SHP77 (cell line): ENCODE measurements at places on chromosomes 7 and 10.
A peak's percentile ranks its signal among the peaks of the same experiment; 100 is the strongest.

- no peak for DNase-seq
These were observed 880 bp upstream of the MGAM2 start for GRCh38 chr7:142110638-142111037.

DNA sequence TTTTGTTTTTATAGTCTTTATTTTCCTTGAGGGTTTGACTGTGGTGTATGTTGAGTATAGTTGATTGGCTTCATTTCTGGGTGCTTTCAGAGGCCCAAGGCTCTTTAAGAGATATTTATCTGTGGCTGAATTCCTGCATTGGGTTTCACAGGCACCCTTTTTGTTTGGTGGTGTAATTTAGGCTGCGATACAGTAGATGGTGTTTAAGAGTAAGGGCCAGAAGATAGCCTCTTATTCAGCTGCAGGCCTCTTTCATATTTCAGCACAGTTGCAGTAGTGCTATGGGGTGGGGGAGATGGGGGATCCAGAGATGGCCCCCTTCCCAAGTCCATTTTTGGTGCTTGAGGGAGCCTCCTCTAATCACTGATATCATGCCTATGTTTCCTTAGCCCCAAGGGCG lies 69.7 kb downstream of the MGAM2 start:
- DNase-seq, result no peak

DNA sequence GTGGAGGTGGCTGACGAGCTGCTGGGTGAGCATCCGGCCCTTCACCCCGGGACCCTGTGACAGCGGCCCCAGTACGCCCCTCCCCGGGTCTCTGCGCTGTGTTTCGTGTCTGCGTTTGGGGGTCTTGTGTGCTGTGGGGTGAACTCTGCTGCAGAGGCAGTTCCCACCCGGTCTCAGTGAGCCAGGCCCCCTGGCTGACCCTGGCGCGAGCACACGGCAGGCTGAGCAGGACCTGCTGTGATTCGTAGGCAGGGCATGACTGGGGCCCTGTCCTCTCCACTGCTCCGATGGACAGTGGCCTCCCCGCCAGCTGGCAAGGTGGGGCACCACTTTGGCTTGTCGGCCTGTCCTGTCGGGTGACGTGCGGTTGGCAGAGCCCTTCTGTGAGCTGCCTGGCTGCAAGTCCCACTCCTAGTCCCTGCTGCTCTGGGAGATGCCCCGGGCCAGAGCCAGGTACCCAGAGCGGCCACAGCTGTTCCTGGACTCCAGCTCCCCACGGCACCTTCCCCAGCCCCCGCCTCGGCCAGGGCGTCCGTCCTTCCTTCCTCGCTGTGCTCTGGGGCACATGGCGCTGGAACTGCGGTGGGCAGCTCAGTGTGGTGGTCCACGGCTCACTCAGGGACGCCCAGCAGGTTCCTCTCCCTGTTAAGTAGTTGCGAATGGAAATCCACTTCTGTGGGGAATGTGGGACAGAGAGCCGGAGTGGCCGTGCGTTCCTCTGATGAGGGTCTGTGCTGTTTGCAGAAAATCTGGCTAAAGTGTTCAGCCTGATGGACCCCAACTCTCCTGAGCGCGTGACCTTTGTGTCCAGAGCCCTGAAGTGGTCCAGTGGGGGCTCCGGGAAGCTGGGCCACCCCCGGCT lies 10.5 kb downstream of the GET4 start:
- DNase-seq, result no peak

GRCh38 chr10:45006276-45007030 lies 5.7 kb downstream of the ZNF22 start:
- DNase-seq, result no peak

DNA sequence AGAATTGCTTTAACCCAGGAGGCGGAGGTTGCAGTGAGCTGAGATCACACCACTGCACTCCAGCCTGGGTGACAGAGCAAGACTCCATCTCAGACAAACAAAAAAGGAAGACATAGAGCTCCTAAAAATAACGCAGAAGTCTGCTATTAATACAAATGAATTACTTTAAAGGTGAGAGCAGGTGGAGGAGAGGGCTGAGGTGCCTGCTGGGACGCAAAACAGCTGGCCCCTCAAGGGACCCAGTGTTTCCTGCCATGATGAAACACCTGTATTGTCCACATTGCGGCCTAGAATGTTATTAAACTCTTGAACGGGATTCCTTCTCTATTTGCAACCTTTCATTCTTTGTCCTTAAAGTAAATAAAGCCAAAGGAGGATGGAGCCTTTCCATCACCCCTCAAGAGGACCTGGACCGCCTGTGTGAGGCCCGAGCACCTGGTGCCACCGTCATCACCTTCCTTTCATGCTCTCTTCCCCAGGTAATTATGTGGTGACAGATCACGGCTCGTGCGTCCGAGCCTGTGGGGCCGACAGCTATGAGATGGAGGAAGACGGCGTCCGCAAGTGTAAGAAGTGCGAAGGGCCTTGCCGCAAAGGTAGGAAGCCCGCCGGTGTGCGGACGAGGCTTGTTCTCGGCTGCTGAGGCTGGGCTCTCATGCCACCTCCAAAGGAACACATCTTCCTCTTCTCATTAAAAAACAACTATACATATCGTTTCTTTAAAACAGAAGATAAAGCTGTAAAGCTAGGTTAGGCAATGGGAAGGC lies 136.7 kb downstream of the EGFR start:
- no peak for DNase-seq

DNA sequence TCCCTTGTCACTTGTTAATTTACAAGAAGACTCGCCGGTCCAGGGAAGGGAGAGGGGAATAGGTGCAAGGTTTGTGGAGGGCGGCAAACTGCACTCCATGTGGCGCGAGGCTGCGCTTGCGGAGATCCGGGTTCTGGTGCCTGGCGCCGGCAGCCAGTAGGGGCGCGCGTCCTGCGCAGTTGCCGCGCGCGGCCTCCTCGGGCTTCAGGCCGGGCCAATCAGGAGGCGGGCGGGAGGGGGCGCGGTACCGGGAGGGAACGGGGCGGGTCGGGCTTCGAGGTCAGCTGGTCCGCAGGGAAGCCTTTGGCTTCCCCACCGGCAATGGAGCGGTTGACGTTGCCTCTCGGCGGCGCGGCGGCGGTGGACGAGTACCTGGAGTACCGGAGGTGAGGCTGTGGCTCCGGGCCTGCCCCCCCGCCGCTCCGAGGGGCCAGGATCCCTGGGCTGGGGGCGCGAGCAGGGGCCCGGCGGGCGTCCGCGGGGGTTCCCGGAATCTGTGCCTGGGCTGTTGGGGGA lies at the start of gene FAM221A:
TSS of gene FAM221A (plus strand) at position 302 of the 516 bp plus-strand sequence. CDS start at position 322, 20 bp downstream.
- DNase-seq, result peak; percentile 89

DNA sequence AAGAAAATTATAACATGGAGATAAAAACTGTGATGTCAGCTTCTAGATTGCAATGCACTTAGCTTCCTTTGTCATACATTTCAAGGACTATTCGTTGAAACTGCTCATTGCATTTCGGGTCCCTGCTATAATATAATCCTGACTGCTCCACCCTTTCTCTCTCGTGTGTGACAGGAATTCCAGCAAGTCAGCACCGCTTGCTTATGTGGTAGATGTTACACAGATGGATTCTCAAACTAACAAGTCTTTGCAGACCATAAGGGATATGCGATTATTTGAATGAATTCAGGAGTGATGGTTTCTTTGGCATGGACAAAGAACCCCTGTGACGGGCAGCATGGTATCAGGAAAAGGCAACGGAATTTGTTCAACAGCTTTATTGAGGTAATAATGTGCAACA lies 184.0 kb downstream of the GRID1 start:
- DNase-seq, result no peak

- DNase-seq, result no peak
These were observed 21.3 kb downstream of the BTBD16 start for GRCh38 chr10:122292376-122292775.

DNA sequence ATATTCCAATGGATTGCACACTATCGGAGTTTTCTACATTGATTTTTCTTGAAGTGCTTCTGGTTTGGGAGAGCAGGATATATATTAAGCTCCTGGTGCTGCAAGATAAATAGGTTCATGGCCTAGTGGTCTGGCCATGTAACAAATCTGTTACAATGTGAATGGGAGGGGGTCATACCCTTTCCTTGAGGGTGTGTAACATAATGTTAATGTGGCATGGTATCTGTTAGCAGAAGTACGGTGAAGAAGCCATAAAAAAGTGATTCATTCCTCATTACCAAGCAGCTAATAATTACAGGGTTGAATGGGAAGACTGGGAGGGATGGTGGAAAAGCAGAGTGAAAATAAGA lies 61.2 kb downstream of the INHBA start:
- no peak for DNase-seq

DNA sequence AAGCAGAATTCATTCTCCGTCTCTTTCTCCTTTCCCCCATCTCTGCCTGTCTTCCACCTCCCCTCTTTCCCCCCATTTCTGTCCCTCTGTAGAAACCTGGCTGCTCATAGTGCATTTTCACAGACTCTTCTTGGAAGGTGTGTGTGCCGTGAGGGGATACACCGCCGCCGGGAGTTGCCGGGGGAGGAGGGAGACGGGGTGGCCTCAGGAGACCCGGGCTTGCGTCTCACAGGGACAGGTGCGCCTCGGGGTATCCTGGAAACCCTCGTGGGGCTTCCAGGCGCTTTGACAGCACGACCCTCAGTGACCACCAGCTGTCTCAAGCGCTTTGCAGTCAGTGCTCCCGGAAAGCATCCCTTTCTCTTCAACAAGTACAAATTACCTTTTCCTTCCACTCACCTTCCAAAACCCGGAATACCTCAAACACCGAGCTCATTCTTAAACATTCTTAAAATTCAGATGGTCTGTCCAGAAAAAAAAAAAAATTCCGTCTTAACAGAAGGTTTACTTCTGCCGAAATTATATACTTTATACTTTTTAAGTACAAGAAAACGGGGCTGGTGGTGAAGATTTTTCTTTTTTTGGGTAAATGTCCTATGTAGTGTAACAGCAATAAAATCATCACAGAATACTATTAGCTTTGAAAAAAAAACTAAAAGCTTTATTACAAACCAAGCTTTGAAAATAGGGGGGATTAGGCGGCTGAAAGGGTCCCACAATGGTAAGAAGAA lies 8.2 kb downstream of the EMX2 start:
- no peak for DNase-seq

- no peak for DNase-seq
These were observed 12.8 kb downstream of the CPXM2 start for GRCh38 chr10:123878666-123879303.

GRCh38 chr10:73843261-73843660 lies 31.1 kb downstream of the CAMK2G start:
- DNase-seq, result no peak

DNA sequence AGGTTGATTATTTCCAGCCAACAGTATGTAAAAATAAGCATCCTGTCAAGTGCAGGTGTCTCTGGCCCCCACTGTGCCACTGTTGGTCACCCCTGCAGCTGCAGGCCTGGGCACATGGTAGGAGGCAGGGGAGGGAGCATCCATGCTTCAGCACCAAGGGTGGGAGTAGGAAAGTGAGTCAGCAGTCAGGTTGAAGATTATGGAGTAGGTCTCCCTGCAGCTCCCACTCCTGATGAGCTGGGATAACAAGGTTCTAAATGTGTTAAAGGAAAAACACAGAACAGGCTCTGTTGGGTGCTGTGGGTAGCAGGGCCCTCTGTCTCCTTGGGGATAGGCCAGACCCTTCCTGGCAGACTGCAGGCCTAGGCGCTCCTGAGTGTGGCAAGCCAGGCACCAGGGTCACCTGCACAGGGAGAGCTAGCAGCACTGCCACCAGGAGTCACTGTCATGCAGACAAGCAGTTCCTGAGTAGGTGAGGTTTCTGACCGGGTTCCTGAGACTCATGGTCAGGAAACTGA lies 59.3 kb downstream of the NUDCD3 start:
- no peak for DNase-seq

DNA sequence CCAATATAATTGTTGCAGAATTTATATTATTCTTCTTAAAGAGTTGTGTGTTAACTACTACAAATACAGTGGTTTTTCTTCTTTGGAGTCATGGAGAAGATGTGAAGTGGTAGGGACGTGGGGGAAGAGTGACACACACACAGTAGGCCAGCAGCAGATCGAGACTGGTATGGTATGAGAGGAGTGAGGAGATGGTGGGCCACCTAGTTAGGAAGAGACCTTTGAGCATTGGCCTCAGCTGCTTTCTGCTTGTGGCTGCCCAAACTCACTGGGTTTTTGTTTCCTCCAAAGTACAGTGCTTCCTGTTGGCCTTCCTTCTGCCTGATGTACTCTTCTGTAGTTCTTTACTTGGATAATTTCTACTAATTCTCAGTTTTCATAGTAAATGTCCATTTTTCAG lies 14.6 kb downstream of the VCL start:
- no peak for DNase-seq

GRCh38 chr7:2757904-2758672 lies 70.1 kb downstream of the AMZ1 start:
- peak; percentile 99 for DNase-seq

DNA sequence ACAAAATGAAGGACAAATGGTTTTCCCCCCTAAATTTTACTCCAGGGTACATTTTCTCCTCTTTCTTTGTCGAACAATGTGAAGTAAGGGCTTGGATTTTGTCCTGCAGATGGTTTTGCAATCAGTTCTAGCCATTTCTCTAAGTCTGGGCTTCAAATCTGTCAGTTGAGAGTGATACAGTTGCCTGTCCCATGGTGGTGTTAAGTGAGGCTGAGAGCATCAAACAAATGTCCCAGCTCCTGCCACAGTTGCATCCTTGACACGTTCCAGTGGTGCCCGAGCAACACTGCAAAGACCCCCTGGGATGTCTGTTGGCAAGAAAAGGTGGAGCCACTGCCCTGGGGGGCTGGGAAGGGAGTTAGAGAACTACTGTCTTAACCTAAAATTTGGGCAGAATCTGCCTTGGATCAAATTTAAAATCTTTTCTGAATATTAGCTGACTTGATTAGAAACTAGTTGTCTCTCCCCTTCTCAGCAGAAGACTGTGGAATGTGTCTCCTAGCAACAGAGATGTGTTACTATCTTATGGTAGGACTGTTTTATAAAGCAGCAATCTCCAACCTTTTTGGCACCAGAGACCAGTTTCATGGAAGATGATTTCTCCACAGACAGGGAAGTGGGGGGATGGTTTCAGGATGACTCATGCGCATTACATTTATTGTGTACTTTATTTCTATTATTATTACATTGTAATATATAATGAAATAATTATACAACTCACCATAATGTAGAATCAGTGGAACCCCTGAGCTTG lies 102.0 kb upstream of the STEAP1B start:
- DNase-seq, result no peak

GRCh38 chr7:72057796-72058195 lies 354.3 kb downstream of the CALN1 start:
- no peak for DNase-seq

DNA sequence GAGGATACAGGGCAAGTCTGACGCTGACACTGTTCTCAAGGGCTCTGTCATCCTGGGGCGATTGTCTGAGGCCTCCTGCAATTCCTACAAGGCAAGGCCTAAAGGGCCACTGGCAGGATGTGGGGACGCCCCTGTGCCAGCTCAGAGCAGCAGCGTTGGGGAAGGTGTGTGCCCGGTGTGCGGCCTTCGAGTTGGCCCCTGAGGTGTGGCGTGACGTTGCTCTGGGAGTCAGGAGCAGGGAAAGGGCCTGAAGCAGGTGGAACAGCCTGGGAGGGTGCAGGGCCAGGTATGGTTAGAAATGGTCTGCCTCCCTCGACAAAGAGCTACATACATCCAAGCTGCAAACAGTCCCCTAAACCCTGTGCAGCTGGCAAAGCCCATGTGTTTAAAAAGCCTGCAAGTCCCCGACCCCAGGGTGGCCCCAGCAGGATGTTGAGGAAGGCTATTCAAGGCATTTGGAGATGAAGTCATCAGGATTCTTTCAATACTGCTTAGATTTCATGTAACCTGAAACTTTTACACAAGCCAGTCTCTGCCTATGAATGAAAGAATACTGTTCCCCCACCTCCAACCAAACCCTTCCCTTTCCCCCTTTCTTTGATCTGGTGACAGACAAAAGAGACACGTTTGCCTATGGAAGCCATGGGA lies 142.5 kb upstream of the TNS3 start:
- DNase-seq, result no peak
